ENCODE measurements at places on chromosomes 4 and X. TPM values are rescaled to one million over a fixed set of nuclear protein-coding genes. Genes with fewer than 3 reads are reported as not detected.

The ITGB1BP2 gene
- total RNA-seq: 1.2 TPM

The C4orf50 gene
- total RNA-seq: not detected

The LRAT gene
- total RNA-seq: not detected

The ZFP42 gene
- total RNA-seq: not detected

The FAM9C gene
- 0.86 TPM for total RNA-seq

The FGFBP1 gene
- not detected for total RNA-seq

The RPL10 gene
- 9,090 TPM for total RNA-seq

The PAGE2B gene
- not detected for total RNA-seq

The STATH gene
- total RNA-seq: not detected

The RBM47 gene
- total RNA-seq: 1.2 TPM

The TMEM154 gene
- 22.2 TPM for total RNA-seq

The CENPVL1 gene
- total RNA-seq: not detected

The ANAPC4 gene
- 14.7 TPM for total RNA-seq

The SMIM10 gene
- 6.1 TPM for total RNA-seq

The CXCL11 gene
- not detected for total RNA-seq

The CDX4 gene
- not detected for total RNA-seq

The AFP gene
- total RNA-seq: 1.2 TPM

The TRPC3 gene
- 0.18 TPM for total RNA-seq
